ENCODE measurements at places on chromosomes 12 and 14.

DNA sequence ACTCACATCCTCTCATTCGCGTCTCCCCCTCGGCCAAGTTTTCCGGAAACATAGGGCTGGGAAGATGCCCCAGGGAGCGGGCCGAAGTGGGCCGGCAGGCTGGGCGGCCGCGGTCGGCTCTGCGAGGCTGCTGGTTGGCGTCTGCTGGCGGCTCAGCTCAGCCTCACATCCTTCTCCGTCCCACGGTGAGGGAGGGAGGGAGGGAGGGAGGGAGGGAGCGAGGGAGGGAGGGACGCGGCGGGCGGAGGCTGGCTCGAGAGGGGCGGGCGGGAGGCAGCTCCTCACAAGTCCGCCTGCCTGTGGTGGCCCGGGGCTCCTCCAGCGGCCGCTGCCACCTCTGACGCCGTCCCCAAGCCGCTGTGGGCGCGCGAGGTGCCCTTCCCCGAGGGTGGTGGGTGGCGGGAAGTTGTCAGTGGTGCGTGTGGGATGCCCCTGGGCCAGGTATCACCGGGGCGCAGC, 93.8 kb downstream of the RFLNA start:
- DNase-seq = peak; percentile 87

GRCh38 chr14:55399852-55400251, 11.8 kb downstream of the ATG14 start:
- no peak for DNase-seq

- no peak for DNase-seq
Measured at GRCh38 chr12:131511391-131511802, 199.5 kb upstream of the SFSWAP start.

DNA sequence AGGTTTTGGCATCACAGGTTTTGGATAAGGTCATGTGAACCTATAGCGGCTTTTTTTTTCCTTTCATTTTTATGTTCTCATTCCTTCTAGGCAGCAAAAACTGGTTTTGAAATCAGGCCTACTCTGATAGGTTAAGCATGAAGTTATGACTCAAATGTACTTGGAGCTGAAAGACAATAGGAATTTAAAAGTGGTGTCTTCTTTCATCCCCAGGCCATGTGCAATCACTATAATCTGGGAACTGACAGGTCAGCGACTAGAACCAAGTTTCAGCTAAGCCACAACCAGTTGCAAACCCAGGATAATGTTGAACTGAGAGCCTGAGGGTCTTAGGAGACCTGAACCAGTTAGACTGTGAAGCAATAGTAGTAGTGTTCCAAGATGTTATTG, 74.3 kb downstream of the ANO6 start:
- no peak for DNase-seq

GRCh38 chr12:31298515-31298910, 27.4 kb downstream of the SINHCAF start:
- DNase-seq = no peak

DNA sequence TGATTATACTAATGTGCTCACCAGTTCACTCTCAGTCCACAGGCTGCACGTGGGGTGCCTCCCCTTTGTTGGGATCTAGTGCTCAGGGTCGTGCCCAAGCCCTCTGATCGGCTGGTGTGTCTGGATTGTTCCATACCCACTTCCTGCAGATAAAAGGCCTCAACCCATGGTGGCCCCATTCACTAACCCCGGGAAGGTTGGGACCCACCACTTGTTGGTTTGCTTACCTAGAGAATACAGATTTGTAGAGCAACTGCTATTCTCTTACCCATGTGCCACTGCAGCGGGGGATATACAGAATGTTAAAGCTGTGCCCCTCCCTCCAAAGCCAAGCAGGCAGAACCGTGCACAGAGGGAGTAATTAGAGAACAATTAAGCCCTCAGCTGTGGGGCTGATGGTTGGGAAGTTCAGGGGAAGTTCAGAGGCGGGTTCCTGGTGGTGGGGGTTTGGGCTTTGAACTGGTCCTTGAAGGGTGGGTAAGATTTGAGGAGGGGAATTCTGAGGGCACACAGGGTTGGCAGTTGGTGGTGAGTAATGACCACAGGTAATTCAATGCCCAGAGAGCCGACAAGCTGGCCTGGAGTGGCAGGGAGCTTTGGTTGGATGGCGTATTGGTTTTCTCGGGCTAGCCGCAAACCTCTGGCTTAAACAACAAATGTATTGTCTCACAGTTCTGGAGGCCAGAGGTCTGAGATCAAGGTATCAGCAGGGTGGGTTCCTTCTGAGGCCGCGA, 68.8 kb downstream of the ADCK1 start:
- DNase-seq = no peak

DNA sequence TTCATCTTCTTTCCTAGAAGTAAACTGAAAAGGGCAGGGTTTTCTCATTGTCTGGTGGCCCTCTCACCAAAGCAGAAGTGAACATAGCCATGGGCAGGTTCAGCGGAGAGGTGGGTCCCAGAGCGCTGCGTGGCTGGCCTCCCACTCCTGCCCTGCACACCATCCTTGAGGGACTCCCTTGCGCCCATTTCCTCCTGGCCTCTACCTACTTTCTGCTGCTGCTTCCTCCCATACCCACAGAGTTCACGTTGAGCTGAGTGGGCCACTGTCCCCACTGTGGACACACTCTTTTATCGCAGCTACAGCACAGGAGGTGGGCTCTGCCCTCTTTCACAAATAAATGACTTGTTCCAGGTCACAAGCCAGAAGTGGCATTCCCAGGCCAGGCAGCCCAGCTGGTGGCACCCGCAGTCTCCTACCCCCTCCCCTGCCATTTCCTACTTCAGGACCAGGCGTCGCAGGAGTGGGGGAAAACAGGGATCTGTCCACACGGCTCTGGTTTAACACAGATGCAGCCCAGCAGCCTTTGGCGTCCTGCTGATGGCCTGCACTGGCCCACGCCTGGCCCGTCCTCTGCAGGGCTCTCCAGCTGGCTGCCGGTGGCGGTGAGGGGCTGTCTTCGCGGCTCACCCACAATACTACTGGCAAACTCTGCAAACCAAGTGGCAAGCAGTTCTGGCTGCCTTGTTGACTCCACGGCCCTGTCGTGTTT, 4.9 kb downstream of the SIVA1 start:
- no peak for DNase-seq

GRCh38 chr12:96445691-96446583, 43.4 kb upstream of the CFAP54 start:
- no peak for DNase-seq

DNA sequence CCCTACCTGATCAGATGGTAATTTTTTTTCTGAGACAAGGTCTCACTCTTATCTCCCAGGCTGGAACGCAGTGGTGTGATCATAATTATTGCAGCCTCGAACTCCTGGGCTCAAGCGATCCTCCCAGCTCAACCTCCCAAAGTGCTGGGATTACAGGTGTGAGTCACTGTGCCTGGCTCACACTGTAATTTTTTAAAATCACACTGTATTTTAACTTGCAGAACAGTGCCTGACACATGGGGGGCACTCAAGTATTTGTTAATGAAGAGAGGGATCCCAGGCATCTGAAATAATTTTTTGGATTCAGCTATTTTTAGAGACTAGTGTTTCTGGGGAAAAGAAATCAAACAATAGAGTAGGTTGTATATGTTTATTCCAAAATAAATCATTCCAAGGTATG, 21.7 kb downstream of the LIMA1 start:
- DNase-seq = no peak

DNA sequence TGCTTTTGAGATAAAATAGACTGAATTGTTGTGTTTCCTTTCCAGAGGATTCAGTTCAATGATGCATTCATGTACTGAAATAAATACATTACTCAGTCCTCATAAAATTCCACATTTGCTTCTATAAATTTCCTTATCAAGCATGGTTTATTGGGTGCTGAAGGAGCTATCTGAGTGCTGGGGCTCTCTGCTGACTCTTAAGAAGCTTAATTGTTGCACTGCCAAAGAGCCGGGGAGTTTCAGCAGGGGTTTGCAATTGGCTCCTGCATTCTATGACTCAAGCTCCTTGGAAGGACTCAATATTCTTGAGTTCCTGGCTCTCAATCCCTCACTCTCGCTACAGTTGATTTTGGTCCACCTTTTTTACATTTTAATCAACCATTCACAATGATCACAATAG, 69.8 kb upstream of the PYGL start:
- DNase-seq = peak; percentile 70

DNA sequence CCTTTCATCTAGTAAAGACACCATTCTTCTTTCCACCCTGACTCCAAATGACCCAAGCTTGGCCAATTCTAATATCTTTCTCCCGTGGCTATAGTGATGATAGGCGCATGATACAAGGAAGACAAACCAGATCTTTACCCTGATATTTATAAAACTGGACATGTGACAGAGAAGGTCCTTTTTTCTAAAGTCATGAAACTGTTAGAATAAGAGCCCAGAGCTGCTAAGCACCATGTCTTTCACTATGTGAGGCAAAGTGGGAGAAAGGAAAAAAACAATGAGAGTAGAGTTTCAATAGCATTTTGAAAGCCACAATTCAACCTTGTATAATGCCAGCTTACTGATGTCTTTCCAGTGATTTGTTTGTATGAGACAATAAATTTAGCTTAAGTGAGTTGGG, 212.4 kb downstream of the RASSF9 start:
- DNase-seq = no peak

DNA sequence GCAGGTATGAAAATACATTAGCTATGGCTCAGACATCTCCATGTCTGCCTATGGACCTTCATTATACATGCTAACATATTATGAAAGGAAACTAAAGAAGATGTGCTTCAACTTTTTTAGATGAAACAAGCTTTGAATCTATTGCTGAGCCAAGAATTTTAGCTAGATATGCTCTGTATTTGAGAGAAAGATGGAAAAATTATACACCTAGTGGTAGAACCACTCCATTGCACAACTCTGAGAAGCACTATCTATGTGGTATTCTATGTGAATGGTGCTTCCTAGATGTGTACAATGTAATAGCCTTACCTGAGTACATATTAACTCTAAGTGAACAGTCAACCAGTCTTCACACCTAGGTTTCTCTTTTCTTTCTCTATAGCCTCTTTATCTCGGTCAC, 17.3 kb downstream of the EPYC start:
- no peak for DNase-seq

All from hindlimb muscle (tissue), 1 donor.